Uterus (tissue), 4 donors: ENCODE measurements at places on chromosomes 1 and 21. TPM values are rescaled to one million over a fixed set of nuclear protein-coding genes. Genes with fewer than 3 reads are reported as not detected.
A peak's percentile ranks its signal among the peaks of the same experiment; 100 is the strongest.

- H3K27me3 ChIP-seq = no peaks in the 10 kb centered on the region
- H3K36me3 ChIP-seq = no peaks in the 10 kb centered on the region
- H3K4me1 ChIP-seq = peaks cover 11% of the 10 kb centered on the region
- no peak for DNase-seq
- no peak overlapping the region for H3K27ac ChIP-seq
Measured at GRCh38 chr1:224427346-224427745, 7.3 kb downstream of the WDR26 start.

DNA sequence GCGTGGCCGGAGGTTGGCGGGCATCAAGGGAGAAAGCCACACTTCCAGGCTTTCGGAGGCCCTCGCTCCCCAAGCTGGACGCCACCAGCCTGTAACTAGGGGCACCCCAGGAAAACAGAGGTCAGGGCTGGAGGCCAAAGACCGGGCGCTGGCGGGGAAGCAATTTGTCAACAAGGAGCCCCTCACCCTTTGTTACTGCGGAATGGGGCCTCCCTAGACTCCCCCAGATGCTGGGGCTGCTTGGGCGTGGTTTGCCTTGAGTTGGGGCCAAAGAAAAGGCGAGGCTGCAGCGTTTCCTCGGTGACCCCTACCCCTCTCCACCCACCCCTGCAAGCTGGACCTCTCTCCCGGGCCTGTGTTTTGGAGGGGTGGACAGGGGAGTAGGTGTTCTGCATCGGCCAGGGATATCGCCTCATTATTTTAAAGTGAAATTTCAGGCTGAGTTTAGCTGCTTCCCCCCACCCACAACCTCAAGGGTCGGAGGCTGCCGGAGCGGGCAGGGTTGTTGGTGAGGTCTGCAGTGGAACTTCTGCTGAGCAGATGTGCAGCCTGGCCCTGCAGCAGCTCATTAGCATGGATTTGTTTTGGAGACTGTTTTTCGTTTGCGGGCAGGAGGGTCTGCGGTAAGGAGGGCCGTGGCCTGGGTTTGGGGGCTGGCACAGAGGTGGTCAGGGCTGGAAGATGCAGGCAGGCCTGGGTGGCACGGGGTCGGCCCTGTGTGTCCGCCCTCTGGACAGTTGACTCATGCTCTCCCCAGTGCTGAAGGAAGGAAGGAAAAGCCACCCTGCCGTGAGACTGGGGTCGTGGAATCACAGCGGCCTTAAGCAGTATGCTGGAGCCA is 1.5 kb downstream of the NBL1 start:
- no peaks in the 10 kb centered on the region for H3K36me3 ChIP-seq
- DNase-seq = no peak
- peak overlapping the region; percentile 97 for H3K27ac ChIP-seq
- no peaks in the 10 kb centered on the region for H3K27me3 ChIP-seq
- peaks cover 28% of the 10 kb centered on the region for H3K4me1 ChIP-seq

DNA sequence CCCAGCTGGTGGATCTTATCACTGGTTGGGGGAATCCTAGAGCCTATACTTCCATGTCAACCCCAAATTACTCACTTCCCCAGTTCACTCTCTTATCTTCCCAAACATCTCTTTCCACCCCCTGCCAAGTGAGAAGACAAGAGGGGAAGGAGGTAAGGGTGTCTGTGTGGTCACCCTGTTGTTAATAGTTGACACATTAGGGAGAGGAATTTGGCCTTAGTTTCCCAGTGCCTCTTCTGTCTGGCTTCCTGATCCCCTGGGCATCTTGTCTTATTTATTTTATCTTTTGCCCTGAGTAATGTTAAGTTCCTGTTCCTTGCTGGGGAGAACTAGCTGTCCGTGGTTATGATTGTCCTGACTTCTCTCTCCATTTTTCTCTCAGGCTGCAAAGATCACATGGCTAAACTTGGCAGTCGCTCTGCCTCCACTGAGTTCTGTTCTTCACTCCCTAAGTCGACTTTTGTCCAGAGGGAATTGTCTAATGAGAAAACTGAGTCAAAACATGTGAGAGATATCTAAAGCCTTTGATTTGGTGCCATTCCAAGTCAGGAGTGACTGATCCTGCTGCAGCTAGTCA is 157.1 kb upstream of the SYT6 start:
- DNase-seq = peak; percentile 34
- no peaks in the 10 kb centered on the region for H3K36me3 ChIP-seq
- no peak overlapping the region for H3K4me3 ChIP-seq
- peak overlapping the region; percentile 34 for H3K27ac ChIP-seq
- H3K27me3 ChIP-seq = no peaks in the 10 kb centered on the region

Gene OR2AK2
- not detected for total RNA-seq

Gene FAM76A
- total RNA-seq = 26.6 TPM
